ENCODE measurements at places on chromosomes 13 and 19. TPM values are rescaled to one million over a fixed set of nuclear protein-coding genes. Genes with fewer than 3 reads are reported as not detected.
A peak's percentile ranks its signal among the peaks of the same experiment; 100 is the strongest.

The CGB3 gene
- not detected for total RNA-seq

The MRPL57 gene
- 46.4 TPM for total RNA-seq

The B3GNT3 gene
- total RNA-seq, result not detected

DNA sequence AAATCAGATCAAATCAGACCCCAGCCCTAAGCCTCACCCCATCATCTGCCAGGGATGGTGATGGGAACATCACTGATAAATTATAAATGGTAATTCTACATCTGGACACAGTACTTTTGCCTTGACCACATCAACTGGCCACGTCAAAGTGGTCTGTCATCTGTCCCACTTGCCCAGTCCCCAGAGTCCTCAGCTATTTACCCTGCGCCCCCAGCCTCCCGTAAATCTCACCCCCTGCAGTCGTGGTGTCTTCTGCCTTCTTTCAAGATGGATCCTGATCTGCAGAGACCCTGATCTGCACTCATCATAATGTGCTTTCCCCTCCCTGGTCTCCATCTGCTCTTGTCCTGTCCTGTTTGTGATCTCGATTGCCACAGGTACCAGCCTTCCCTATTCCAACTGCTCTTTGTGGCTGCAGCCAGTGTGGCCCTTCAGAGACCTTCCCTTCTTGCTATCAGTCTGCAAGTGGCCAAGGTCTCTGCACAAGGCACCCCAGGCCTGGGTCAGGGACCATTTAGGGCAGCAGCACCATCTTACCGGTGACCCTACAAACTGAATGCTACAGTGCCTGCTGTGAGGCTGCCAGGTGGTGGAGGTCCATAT lies 26.7 kb upstream of the POP4 start:
- peaks cover 55% of the 10 kb centered on the region for H3K27me3 ChIP-seq
- H3K4me3 ChIP-seq, result no peak overlapping the region
- no peaks in the 10 kb centered on the region for H3K4me1 ChIP-seq
- H3K27ac ChIP-seq, result no peak overlapping the region
- no peaks in the 10 kb centered on the region for H3K36me3 ChIP-seq

DNA sequence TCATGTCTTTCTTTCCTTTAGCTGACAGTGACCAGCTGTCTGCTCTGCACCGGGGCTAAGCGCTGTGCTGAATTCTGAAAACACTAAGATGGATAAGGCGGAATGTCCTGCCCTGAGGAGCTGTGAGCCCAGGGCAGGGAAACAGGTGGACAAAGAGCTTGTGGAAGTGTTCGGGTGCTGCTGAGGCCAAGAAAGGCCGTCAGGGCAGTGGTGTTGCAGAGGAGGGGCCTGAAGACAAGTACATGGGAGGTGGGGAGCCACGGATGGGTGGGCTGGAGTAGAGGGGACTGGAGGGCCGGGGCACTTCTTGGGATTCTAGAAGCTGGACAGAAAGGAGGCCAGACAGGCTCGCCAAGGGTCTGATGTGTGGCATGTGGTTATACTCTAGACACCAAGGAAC lies 66.2 kb upstream of the GPR183 start:
- no peak overlapping the region for H3K27ac ChIP-seq
- H3K27me3 ChIP-seq, result no peaks in the 10 kb centered on the region
- no peaks in the 10 kb centered on the region for H3K4me1 ChIP-seq
- no peak overlapping the region for H3K4me3 ChIP-seq

GRCh38 chr19:7188698-7189629 lies 105.2 kb downstream of the INSR start:
- H3K27ac ChIP-seq, result no peak overlapping the region
- no peak overlapping the region for H3K4me3 ChIP-seq
- no peaks in the 10 kb centered on the region for H3K4me1 ChIP-seq
- H3K27me3 ChIP-seq, result no peaks in the 10 kb centered on the region
- DNase-seq, result no peak

DNA sequence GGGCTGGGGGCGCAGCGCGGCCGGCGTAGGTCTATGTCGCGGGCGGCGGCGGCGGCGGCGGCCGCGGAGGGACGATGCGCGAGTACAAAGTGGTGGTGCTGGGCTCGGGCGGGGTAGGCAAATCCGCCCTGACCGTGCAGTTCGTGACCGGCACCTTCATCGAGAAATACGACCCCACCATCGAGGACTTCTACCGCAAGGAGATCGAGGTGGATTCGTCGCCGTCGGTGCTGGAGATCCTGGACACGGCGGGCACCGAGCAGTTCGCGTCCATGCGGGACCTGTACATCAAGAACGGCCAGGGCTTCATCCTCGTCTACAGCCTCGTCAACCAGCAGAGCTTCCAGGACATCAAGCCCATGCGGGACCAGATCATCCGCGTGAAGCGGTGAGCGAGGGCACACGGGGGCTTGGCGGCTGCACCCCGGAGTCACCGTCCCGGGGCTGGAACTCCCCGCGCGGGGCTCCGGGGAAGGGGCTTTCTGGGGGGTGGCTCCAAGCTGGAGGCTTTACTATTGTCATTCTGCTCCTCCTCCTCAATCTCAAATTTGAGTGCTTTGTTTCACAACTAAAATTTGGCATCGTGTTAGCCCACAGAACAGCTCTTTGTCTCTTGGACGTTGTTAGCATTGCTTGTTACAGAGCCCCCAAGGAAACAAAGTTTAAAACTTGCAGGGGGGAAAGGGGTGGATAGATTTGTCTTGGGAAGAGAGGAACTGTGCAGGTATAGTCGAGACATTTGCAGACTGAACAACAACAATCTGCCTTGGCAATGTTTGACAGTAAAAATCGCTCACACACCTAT lies 630 bp downstream of the RAP2A start:
- H3K36me3 ChIP-seq, result no peaks in the 10 kb centered on the region
- H3K4me1 ChIP-seq, result peaks cover 13% of the 10 kb centered on the region
- H3K27me3 ChIP-seq, result no peaks in the 10 kb centered on the region
- peak overlapping the region; percentile 83 for H3K4me3 ChIP-seq
- H3K27ac ChIP-seq, result peak overlapping the region; percentile 99

- peaks cover 37% of the 10 kb centered on the region for H3K36me3 ChIP-seq
- DNase-seq, result no peak
- H3K4me1 ChIP-seq, result peaks cover 6% of the 10 kb centered on the region
- H3K27ac ChIP-seq, result peak overlapping the region; percentile 88
- H3K27me3 ChIP-seq, result no peaks in the 10 kb centered on the region
- H3K4me3 ChIP-seq, result peak overlapping the region; percentile 90
These were observed 1.1 kb downstream of the ZNF836 start for GRCh38 chr19:52170304-52170703.

- no peak overlapping the region for H3K4me3 ChIP-seq
- H3K27ac ChIP-seq, result no peak overlapping the region
These were observed 32.2 kb upstream of the TPT1 start for GRCh38 chr13:45373162-45373547.

GRCh38 chr19:15294561-15294990 lies 37.8 kb downstream of the BRD4 start:
- no peak overlapping the region for H3K27ac ChIP-seq

DNA sequence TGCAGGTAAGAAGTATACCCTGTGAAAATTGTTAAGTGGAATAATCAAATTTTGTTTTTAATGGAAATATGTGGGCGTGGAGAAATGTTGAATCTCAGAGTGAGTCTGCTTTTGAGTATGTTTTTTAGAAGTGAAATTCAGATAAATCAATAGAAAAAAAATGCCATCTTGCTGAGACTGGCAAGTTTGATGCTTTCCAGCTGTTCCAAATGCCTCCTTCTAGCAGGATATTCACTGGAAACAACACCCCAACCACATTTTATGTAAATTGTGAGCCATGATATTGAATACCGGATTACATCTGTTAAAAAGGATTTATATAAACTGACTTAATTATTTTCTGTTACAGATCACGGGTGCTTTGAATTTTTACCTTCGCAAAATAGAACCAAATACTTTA lies 115.4 kb downstream of the ITGBL1 start:
- no peaks in the 10 kb centered on the region for H3K36me3 ChIP-seq
- DNase-seq, result no peak

- H3K4me3 ChIP-seq, result no peak overlapping the region
- peaks cover 46% of the 10 kb centered on the region for H3K27me3 ChIP-seq
- H3K36me3 ChIP-seq, result no peaks in the 10 kb centered on the region
- H3K4me1 ChIP-seq, result peaks cover 19% of the 10 kb centered on the region
- no peak overlapping the region for H3K27ac ChIP-seq
These were observed 9.7 kb downstream of the MAST3 start for GRCh38 chr19:18107235-18107634.

DNA sequence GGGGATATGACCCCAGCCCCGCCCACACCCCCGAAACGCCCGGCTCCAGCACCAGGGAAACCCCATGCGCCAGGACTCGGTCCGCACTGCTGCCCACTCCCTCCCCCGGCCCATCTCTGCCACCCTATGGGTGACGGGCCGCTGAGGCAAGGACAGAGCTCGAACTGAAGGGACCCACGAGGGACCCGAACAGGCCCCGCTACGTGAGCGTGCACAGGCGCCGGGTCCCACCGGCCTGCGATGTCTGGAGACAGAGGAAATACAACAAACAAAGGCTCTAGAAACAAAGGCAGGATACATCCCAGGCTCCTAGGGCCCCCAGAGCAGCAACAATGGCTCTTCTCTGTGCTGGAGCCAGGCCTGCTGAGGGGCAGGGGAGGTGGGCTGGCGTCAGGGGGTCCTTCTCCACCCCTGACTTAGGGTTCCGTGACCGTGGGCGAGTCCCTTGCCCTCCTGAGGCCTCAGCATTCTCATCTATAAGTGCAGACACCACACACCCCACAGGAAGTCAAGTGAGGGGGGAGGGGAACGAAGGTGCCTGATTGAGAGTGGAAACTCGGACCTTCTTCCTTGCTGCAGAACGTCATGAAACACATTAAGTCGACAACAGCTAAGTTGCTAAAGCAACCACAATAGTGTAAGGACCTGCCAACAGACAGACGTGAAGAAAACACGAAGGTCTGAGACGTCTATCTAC lies 3.1 kb downstream of the ABHD17A start:
- peak overlapping the region; percentile 9 for H3K4me3 ChIP-seq
- peak overlapping the region; percentile 55 for H3K27ac ChIP-seq
- DNase-seq, result no peak
- no peaks in the 10 kb centered on the region for H3K27me3 ChIP-seq
- no peaks in the 10 kb centered on the region for H3K36me3 ChIP-seq
- peaks cover 47% of the 10 kb centered on the region for H3K4me1 ChIP-seq

DNA sequence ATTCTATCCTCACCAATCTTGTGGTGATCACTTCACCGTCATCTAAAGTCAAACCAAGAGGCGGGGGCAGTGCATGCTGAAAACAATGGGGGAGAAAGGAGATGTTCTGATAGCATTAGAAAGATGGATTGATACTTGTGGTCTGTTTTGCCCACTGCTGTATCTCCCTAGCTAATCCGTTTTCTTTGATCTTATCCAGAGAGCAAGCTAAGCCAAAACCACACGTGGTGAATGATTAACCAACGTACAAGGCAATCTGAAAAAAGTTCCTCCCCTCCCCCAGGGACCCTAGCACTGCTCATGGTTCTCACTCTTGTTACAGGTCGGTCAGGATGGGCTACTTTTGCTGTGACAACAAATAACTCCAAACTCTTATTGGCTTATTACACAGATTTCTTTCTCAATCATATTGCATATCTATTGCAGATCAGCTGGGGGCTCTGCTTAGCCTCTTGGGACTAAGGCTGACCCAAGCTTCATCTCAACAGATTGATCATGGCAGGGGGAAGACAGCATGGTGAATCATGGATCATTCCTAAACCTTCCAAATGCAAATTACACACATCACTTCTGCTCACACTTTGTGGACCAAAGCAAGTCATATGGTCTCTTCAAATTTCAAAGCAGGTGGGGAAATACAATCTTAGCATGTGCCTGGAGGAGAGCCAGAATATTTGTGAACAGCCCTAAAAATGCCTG lies 11.9 kb upstream of the C13orf42 start:
- no peak overlapping the region for H3K27ac ChIP-seq
- H3K4me1 ChIP-seq, result no peaks in the 10 kb centered on the region
- DNase-seq, result no peak
- no peak overlapping the region for H3K4me3 ChIP-seq

DNA sequence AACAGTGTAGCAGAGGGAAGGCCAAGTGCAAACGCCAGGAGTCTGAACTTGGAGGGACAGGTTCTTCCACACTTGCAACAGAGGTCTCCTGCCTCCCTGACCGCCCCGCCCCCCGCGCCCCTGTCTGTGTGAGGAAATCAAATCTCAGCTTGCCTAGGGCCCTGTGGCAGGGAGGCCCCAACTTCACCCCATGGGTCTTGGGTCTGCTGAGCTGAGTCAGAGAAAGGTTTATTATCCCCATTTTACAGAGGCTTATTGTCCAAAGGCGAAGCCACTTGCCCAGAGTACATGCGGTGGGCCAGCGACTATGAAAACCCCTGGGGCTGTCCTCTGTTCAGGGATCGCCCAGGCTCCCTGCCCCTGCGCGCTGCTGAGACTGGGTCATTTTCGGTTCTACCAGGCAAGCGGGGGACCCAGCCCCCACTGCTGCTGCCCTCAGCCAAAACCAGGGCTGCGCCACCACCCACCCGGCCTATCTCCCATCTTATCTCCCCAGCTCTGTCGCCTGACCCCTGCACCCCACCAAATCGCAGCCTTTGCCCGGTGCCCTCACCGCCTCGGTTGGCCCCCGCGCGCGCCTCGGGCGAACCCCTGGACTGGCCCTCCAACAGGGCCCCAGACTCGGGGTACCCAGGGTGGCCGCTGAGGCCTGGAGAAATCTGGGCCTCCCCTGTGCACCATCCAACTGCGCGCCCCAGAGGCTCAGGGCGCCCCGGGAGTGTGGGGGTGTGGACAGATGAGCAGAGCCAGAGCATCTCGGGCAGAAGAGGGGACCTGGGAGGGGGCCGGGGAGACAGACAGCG lies 850 bp upstream of the CERS4 start:
- peak overlapping the region; percentile 81 for H3K27ac ChIP-seq
- no peaks in the 10 kb centered on the region for H3K36me3 ChIP-seq
- DNase-seq, result peak; percentile 73

GRCh38 chr13:39273953-39274738 lies 235.9 kb downstream of the NHLRC3 start:
- no peak overlapping the region for H3K27ac ChIP-seq
- no peak overlapping the region for H3K4me3 ChIP-seq
- H3K27me3 ChIP-seq, result no peaks in the 10 kb centered on the region
- no peak for DNase-seq
- no peaks in the 10 kb centered on the region for H3K4me1 ChIP-seq
- no peaks in the 10 kb centered on the region for H3K36me3 ChIP-seq

GRCh38 chr19:32543115-32543900 lies 37.7 kb upstream of the PDCD5 start:
- no peak for DNase-seq
- H3K4me1 ChIP-seq, result no peaks in the 10 kb centered on the region
- no peaks in the 10 kb centered on the region for H3K36me3 ChIP-seq
- no peak overlapping the region for H3K27ac ChIP-seq

DNA sequence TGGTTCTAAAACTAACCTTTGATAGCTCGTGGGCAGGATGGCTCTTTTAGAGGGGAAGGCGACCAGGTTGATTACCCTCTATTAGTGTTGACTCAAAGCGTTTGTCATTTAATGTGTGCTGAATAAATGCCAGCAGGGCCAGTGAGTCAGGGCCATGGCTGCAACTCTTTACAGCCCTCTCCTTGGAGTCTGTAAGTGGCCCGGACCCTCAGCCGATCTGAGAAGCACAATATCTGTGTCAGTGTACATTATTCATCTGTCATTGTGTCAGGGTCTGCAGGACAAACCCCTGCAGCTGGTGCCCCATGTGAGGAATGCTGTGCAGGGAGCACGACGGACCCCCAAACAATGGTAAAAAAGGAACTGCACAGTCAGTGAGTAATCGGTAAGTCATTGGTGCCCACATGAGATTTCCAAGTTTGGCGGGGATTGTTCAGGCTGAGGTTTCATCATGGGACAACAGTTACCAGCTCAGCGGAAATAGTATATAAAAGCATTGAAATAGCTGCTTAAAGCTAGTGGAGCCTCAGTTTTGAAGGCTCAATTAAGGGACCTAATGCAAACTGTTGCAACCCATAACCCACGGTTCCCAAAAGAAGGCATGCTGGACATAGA lies 139.1 kb downstream of the ZNF675 start:
- H3K27ac ChIP-seq, result no peak overlapping the region
- no peaks in the 10 kb centered on the region for H3K27me3 ChIP-seq
- DNase-seq, result no peak
- H3K4me1 ChIP-seq, result no peaks in the 10 kb centered on the region
- no peak overlapping the region for H3K4me3 ChIP-seq
- no peaks in the 10 kb centered on the region for H3K36me3 ChIP-seq
